KBM-7 (cell line): ENCODE measurements at places on chromosomes 6 and 20.
A peak's percentile ranks its signal among the peaks of the same experiment; 100 is the strongest.

GRCh38 chr6:8000636-8001035 is 63.6 kb downstream of the BLOC1S5 start:
- no peak for DNase-seq

DNA sequence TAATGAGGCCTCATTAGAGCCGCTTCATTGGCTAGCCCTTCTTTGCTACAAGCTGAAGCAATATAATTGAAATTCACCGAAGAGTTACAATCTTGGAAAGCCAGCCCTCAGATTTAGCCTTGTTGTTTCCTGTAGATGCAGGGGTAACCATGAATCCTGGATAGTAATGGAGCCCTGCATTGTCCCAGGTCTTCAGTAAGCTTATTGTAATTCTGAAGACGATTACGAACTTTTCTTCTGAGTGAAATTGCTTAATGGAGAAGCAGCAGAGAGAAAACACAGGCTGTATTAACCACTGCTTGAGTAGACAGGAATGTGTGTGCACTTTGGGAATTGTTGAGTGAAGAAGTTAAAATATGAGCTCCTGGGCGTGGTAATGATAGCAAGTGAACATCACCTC is 26.3 kb upstream of the NAA20 start:
- DNase-seq: no peak

- no peak for DNase-seq
Measured at GRCh38 chr20:16308754-16309153, 264.5 kb downstream of the KIF16B start.

- DNase-seq: no peak
Measured at GRCh38 chr6:104595311-104595820, 264.4 kb downstream of the HACE1 start.

DNA sequence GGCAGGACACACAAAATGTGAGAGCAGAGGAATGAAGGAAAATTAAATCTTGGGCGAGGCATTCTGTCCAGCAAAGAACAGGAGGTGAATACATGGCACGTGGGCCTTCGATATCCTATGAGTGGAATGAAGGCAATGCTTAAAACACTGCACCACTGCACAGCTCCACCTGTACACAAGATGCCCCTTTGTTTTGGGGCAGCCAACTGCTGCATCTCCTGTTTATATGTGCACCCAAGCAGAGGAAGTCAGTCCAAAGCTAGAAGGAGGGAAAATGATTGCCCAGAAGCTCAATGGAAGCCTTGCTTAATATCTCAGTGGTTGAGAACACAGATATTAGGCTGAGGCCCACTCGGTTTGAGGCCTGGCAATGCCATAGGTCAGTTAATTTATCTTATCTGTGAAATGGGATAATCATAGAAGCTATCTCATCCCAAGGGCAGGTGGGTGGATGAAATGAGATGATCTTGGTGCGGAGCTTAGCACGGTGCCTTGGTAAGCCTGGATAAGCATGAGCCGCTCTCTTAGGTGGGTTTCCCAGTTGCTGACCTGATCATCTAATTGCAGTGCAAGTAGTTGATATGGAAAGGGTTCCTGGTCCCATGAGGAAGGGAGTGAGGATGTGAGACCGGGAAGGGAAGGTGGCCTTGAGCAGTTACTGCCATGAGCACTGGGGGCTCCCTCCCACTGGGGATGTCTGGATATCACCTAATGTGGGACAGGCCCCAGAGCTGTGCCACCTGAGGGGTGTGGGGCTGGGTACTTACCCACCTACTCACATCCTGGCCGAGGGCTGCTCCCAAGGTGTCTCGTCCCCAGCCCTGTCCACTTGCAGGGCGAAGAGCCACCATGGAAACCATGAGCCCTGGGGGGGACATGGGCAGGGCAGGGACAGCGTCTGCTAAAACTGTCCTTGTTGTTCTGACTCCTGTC is 9.9 kb downstream of the BANF2 start:
- DNase-seq: no peak

DNA sequence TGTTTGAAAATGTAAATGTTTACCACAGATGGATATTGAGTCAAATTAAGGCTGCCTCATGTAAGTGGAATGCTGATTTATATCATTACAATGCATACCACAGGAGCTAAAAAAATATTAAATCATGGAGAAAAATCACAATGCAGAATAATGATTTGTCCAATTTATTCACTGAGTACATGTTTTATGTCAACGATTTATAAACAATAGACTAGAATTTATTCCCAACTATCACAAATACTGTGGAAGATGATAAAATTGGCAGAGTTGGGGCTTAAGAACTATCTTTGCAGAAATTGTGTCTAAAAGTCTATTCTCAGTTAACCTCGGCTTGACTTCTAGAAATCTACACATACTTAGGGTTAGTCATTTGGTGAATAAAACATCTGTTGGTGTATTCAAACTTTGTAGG is 472.1 kb upstream of the MARCKS start:
- DNase-seq: no peak

DNA sequence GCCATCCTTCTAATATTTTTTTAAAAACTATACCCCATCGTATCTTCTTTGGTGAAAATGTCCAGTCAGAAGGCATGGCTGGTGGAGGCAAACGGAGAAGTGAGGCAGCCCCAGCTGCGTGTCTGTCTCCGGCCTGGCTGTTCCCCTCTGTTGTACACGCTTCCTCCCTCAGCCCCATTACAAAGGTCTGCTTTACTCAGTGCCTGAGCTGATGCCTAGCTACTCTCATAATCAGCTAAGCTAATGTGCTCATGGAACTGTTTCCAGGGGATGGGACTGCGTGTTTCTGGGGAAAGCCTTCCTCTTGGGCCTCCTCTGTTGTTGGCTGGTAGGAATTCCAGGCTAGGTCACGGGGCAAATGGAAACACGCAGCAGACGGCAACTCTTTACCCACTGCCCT is 67.3 kb downstream of the PPP1R3G start:
- DNase-seq: no peak

DNA sequence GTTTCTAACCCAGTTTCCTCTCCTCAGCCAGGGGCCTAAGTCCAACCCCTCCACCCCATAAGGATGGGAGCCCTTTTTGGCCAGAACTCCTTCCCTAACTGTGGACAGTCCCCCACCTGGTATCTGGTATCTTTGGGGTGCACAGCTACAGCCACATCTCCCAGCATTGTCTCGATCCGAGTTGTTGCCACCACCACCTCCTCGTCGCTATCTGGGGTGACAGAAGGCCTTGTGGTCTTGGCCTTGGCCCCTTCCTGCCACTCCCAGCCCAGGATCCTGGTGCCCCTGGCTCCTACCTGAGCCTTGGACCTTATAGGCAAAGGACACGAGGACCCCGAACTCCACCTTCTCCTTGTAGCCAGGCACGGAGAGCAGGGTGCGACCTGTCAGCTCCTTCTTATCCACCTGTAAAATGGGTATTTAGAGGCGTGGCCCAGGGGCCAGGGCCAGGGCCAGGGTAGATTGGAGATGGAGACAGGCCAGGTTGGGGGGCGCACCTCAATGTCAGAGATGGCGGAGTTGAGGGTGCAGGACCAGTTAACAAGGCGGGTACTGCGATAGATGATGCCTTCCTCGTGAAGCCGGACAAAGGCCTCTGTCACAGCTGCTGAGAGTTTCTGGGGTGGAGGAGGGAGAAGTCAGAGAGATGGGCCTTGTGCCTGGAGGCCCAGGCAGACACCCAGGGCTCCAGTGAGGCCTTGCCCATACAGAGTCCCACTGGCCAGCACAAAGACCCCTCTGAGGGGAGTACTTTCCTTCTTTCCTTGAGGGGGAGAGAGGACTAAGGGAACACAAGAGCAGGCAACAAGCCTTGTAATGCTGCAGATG is 7.2 kb upstream of the VWA7 start:
- no peak for DNase-seq

DNA sequence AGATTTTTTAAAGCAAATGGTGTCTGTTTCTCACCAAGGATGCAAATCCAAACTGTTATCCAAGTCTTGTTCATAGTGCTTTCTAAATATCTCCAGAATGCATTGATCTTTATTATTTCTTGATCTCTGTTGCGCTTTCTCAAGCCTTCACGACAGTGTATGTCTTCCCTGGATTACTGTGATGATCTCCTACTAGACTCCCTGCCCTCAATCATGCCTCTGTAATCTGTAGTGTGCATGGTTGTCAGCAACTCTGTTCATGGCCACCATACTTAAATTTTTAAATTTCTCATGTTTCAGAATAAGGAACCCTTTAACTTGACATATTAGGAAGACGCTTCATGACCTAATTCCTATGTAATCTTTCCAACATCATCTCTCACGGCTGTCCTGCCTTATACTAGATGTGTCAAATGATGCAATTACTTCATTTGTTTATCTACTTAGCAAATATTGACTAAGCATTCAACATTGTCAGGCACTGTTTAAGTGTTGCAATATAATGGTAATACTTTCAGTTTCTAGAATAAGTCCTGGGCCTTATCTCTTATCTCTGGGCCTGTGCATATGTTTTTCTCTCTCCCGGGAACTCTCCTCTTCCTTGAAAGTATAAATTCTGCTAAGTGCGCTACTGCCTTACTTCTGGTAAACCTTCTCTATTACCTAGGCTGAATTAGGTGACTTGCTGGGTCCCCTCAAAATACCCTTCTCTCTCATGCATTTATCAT is 25.6 kb upstream of the AHI1 start:
- DNase-seq: no peak

- no peak for DNase-seq
Measured at GRCh38 chr6:75896526-75896925, 147.5 kb downstream of the MYO6 start.

DNA sequence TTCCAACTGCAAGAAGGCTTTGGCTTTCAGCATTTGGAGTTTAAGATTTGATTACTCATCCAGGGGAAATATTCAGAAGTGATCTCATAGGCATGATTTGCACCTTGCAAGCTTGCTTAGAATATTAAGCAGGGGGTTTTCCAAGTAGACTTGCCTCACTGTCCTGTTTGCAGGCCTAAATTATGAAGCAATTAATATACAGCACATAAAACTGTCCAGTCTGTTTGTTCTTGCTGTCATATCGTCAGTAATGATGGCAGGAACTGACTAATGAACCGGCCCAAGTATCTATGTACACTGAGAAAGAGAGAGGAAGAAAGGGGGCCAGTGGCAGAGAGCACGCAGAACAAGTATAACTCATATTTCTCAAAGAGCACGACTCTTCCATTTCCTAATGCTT is 212.5 kb upstream of the SUPT3H start:
- no peak for DNase-seq

DNA sequence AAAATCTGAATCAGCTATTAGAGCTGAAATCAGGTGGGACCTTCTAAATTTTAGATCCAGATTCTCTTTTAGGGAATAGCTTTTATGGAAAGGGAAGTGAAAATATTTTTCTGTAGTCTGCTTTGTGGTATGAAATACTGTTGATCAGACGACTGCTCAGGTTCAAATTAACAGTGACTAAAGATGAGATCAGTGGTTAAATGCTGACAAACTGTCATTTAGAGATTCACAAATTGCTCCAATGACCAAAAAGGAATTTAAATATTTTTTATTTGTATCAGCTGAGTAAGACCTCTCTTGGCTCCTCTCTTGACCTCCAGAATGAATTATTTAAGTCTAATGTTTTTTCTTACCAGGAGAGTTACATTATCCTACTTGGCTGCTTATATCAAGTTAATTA is 77.3 kb downstream of the KCNQ5 start:
- DNase-seq: no peak

- no peak for DNase-seq
Measured at GRCh38 chr20:62717933-62718332, 9.3 kb downstream of the NTSR1 start.

DNA sequence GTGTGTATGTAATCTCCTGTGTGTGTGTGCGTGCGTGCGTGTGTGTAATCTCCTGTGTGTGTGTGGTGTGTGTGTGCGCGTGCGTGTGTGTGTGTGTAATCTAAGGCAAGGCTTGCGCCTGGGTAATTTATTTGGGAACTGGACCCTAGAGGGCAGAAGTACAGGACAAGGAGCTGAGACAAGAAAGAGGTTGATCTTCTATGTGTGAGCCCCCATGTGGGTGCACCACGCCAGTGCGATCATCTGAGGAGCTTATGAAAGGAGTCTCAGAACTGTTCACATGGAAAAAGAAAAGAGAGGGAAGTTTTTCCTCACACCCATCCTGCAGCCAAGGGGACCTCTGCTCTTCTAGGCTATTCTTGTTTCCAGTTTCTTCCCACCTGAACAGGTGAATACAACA is 220.1 kb upstream of the GGTLC1 start:
- no peak for DNase-seq

- no peak for DNase-seq
Measured at GRCh38 chr6:154622618-154623336, 110.4 kb upstream of the SCAF8 start.

GRCh38 chr6:121664158-121664557 is 228.7 kb downstream of the GJA1 start:
- no peak for DNase-seq

- DNase-seq: no peak
Measured at GRCh38 chr20:7741866-7742265, 198.4 kb downstream of the HAO1 start.

GRCh38 chr6:31834367-31835250 is 7.1 kb downstream of the HSPA1B start:
- peak; percentile 90 for DNase-seq

GRCh38 chr20:22559711-22560318 is 24.6 kb downstream of the FOXA2 start:
- no peak for DNase-seq

DNA sequence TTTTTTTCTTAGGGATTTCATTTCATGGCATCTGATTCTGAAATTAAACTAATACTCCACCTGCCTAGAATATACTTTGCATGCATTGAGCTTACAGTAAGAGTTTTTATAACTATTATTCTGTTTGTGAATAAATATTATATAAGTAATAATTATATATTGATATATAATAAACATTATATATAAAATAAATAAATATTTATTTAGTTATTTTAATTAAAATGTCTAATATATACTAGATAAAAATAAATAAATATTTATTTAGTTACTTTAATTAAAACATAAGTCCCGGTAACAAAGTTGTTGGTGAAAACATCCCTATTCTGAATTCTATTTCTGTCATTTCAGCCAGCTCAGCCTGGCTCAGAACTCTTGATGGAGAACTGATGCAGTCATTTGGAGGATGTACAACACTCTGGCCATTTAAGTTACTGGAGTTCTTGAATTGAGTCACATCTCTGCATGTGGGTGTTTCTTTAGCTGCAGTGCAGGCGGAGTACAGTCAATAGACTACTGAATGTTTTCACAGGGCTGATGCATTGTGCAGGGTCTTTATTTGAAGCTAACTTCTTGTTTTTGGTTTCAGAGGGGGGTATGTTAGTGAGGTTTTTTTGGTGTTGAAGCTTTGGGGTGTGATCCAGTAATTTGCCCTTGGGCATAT is 508.9 kb upstream of the ADGRB3 start:
- DNase-seq: no peak

GRCh38 chr6:155497273-155497672 is 41.6 kb upstream of the NOX3 start:
- DNase-seq: no peak

GRCh38 chr6:13268913-13269518 is 59.3 kb downstream of the TBC1D7 start:
- no peak for DNase-seq

DNA sequence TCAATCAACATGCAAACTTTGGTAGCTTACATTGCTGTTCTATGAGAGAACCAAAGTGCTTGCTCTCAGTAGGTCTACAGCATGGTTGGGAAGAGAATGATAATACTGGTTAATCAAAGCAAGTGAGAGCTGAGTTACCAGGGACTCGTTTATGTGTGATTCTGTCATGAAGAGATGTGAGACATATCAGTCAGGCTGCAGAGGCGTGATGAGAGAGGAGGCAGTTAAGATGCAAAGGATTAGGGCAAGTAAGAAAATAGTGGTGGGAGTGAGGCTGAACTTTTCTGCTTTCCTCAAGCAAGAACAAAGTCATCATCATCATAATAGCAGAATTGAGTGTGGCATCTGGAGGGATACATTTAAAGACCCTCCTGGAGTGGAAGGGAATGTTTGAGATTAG is 86.5 kb downstream of the RPS12 start:
- DNase-seq: no peak

GRCh38 chr6:14274016-14274415 is 156.4 kb downstream of the CD83 start:
- DNase-seq: no peak
